ENCODE measurements at places on chromosomes 3 and 15.
A peak's percentile ranks its signal among the peaks of the same experiment; 100 is the strongest.

- DNase-seq: no peak
Measured at GRCh38 chr3:122365073-122365472, 18.0 kb downstream of the MIX23 start.

DNA sequence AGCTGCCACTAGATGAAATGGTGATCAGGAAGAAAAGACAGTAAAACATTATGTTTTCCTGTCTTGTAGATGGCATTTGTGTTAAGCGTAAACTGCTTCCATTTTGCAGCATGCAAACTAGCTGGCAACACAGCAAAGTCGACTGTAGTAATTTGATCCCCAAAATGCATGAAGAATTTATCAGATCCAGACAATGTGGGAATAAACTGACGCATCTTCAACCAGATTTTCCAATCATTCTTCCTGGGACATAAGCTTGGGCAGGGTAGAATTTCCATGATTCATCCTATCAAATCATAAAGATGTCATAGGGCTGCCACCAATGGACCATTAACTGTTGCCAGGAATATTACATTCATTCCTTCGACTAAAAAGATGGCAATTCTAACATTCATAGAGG lies 260.3 kb downstream of the ERC2 start:
- no peak for DNase-seq

DNA sequence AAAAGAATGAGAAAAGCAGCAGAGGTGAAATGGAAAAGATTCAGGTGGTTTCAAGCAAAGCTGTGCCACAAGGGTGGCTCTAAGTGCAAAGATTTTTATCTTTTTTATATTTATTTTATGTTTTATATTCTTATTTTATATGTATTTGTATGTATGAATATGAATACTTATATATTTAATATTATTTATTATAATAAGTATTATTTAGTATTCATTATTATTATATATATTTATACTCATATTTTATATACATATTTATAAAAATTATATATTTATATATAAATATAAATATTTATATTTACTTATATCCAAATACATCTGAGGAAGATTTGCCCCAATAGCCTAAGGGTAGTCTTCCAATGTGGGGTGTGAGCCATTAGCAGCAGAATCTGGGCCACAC lies 1002.0 kb downstream of the CADM2 start:
- no peak for DNase-seq

DNA sequence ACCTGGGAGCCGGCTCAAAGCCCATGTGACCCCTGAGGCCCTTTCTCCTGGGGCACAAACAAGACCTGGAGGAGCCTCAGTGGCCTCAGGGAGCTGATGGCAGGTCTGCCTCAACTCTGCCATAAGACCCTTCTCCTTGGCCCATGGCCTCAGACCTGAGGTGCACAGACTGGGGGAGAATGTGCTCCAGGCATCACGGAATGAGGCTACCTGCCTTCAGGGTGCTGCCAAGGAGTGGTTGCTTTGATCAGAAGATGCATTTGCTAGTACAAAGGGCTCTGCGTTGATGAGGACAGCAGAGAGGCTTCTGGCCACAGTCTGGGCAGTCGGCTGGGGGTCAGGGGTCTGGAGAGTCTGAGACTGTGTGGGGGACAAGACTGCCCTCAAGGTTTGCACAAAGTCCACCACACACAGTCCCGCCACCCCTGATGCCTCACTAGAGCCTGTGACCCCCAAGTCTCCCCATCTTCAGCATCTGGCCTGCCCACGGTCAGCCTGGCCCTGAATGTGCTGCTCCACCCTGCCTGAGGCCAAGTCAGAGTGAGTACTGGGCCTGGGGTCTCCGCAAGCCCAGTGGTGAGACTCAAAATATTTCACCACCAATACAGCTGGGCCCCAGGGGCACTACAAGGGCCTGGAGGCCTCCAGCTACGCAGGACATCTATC lies 26.6 kb downstream of the ALDH1L1 start:
- no peak for DNase-seq

GRCh38 chr3:8982509-8982908 lies 19.2 kb upstream of the RAD18 start:
- no peak for DNase-seq

DNA sequence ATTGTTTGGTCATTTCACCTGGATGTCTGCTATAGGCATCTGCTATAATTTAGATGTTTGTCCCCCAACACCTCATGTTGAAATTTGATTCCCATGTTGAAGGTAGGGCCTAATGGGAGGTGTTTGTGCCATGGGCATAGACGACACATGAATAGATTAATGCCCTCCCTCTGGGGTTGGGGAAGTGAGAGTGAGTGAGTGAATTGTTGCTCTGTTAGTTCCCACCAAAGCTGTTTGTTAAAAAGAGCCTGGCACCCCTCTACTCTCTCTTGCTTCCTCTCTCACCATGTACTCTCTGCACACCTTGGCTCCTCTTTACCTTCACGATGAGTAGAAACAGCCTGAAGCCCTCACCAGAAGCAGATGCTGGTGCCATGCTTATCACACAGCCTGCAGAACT lies 23.9 kb upstream of the SORD start:
- DNase-seq: no peak

- DNase-seq: no peak
Measured at GRCh38 chr3:5186089-5186857, 1.2 kb upstream of the EDEM1 start.

DNA sequence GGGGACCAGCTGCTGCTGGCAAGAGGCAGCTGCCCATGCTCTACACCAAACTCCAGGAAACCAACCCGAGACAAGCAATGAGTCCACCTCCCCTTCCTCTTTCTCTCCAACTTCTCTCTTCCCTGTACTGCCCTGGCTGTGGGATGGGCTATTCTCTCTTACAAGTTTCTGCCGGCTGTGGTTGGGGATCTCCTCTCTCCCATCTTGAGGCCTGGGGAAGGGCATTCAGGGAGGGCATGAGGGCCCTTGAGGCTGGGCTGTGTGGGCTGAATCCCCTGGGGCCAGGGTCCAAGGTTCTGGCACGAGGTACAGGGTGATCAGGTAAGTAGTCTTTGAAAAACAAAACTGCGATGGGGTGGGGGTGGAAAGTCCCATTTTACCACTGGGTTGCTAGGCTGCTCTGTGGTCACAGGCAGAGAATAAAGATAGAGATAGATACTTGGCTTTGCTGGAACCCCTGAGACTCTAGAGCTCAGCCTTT lies 32.3 kb upstream of the CTSH start:
- DNase-seq: no peak

- DNase-seq: no peak
Measured at GRCh38 chr3:148758303-148758884, 60.7 kb downstream of the AGTR1 start.

- DNase-seq: no peak
Measured at GRCh38 chr3:100402891-100403290, 1.6 kb downstream of the LNP1 start.

DNA sequence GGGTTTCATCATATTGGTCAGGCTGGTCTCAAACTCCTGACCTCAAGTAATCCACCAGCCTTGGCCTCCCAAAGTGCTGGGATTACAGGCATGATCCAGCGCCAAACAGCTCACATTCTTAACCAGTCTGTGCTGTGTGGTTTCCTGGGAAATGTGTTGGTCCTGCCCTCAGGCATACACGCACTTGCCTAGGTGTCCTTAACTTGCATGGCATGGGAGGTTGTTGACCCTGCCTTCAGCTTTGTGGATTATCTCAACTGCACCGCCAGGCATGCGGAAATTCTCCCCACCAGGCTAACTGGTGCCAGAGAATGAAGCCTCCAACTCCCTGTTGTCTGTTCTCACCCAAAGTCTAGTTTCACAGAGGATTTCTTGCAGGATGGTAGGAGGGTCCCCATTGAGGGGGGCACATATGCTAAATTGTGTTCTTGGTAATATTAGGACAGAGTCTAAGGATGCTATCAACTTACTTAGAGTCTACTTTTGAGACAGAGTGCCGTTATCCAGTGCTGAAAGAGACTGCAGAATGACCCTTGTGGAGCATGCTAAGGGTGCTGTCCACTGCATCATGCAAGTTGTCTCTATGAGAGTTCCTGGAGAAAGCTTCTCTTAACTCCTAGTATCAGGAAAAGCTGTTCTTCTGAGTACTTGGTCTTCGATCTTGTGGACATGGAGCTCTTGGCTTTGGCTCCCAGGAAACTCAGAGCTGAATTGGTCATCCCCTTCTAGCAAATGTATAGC lies 61.6 kb upstream of the EIF1B start:
- no peak for DNase-seq

DNA sequence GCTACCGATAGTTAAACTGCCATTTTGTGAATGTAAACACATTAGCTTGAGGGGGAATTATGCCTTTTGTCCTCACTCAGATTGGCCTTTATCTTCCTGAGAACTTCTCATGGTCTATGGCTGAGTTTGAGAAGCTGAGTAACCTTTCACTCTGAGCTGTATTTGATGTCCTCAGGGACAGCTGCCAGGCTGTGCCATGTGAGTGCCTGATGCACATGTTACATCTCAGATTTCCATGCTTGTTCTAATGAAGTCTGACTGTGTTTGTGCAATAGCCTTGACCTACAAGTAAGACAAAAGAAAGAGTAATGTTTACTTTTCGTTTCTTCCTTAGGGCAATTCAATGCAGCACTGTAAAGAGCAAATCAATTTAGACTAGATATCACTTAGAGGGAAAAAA lies 44.1 kb upstream of the ARL6 start:
- no peak for DNase-seq

DNA sequence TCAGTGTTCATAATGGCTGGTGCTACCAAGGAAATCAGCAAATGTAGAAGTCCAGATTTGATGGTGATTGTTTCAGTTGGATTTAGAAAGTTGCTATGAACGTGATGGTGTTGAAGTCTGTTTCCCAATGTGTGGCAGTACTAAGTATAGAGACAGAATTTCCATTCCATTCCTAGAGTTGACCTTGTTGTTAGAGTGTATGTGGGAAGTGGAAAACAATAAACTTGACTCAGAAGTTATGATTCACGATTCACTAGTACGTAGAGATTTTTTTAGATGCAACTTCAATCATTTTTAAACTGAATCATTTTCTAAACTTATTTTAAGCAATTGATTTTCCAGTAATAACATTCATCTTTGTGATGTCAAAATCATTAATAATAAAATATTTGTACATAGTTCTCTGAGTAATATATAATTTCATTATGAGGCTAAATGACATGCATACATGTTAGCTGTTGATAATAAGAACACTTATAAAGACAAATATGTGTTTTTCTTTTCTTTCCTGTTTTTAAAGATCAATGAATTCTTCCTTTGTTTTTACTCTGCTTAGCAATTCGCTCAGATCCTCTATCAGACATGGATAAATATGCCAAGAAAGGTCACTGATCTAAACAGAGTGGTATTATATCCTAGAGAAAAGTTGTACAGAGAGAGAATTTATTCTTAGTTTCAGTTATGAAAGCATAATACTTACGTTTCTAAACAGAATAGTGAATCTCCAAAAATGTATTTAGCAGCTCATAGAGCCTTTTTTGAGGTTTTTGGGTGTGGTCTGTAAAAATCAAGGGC lies 108.8 kb upstream of the GPR149 start:
- no peak for DNase-seq

DNA sequence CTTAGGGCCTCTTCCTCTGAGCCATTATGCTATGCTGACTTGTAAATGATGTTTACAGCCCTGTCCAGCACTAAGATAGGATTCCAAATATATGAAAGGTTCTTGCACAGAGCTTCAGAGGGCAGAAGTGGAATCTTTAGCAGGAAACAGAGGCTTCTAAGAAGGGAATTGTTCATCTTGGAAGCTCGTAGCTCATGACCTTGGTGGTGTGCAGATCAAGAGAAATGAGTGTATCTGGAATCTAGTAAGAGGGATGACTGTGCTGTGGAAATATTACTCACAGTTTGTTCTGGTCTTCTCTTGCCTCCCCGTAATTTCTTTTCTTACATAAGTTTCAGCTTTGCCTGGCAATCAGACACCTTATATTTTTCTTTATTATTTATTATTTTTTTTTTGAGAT lies 175.8 kb downstream of the SPATA16 start:
- DNase-seq: no peak

DNA sequence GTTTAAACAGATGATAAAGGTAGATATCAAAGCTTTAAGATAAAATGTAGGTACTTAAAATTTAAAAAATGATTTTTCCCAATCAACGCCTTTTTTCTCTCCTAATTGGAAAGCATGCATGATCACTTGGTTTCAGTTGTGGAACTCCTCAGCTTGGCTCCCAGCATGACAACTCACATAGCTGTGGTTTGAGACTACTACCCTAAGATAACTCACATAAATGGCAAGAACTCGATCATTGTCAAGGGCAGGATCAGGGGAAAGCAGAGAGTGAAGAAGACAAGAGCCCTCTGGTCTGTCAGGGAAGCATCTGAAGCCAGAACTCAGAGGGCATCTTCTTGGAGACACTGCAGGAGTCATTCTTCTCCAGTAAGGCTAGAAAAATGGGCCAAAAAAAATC lies 516.7 kb downstream of the NTRK3 start:
- no peak for DNase-seq

DNA sequence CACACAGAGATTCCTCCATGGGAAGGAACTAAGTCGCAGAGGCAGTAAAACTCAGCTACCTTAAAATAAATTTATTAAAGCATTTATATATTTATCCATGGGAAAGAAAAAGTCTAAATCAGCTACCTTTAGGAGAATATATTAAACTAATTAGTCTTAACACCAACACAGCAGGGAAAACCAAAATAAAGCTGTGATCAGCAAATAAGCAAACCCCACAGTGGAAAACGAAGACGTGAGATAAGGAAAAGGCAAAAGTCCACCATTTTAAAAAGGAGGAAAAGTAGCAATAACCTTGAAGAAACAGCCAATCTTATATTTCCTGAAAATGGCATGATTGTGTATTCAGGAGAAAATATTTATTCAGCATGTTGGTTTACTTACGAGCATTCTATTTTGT lies 473.0 kb upstream of the ROBO2 start:
- no peak for DNase-seq

GRCh38 chr15:45179221-45179985 lies 8.4 kb downstream of the SHF start:
- peak; percentile 45 for DNase-seq

GRCh38 chr3:121295979-121296378 lies 249.8 kb downstream of the POLQ start:
- no peak for DNase-seq
